ENCODE measurements at places on chromosomes 11 and 22.

DNA sequence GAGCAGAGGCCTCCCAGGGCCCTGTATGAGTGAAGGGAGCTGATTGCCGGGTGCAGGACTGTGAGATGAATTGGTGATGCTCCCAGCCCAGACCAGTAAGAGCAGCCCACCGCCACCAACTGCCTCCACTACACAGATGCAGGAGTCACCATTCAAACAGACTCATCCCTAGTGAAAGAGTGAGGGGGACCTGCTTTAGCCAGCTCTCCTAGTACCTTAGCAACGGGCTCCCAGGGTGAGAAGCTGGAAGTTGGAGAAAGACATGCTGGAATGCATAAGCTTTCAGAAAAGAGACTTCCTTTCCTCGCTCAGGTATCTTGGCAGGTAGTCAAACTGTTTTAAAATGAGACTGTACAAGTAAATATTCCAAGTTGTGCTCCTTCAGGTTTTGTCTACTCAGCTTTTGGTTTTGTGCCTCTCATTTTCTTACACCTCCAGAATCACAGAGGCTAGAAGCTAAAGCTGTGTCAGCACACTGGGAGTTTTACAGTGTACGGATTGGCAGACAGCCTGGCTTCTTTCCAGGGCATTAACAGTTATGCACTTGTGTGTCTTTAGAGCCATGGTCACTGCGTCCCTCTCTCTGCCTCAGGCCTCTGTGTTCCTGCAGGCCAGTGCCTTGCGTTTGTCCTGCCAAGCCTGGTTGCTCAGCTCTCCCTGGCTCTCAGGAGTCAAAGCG, 146.2 kb downstream of the ATXN10 start:
- DNase-seq = no peak

- no peak for DNase-seq
Observed at GRCh38 chr22:44529827-44530523, 31.9 kb upstream of the RTL6 start.

DNA sequence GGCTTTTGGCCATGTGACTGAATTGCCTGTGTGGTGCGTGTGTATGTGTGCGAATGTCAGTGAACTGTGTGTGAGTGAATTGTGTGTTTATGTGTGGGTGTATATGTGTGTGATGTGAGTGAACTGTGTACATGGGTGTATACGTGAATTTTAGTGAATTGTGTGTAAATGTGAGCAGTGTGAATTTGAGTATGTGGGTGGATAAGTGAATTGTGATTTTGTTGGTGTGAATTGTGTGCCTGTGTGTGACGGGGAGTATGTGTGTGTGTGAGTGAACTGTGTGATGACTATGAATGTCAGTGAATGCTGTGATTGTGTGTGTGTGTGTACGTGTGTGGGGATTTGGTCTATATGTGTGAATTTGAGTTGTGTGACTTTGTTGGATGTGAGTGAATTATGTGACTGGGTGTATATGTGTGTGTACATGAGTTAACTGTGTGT, 3.5 kb downstream of the DDTL start:
- DNase-seq = no peak

GRCh38 chr22:20312396-20313191, 7.3 kb downstream of the DGCR6L start:
- DNase-seq = no peak

- no peak for DNase-seq
Observed at GRCh38 chr11:68546555-68546954, 86.0 kb downstream of the PPP6R3 start.

- peak; percentile 19 for DNase-seq
Observed at GRCh38 chr11:74989260-74989638, 516 bp downstream of the NEU3 start.

- DNase-seq = no peak
Observed at GRCh38 chr11:66981976-66982578, 7.0 kb downstream of the C11orf86 start.

DNA sequence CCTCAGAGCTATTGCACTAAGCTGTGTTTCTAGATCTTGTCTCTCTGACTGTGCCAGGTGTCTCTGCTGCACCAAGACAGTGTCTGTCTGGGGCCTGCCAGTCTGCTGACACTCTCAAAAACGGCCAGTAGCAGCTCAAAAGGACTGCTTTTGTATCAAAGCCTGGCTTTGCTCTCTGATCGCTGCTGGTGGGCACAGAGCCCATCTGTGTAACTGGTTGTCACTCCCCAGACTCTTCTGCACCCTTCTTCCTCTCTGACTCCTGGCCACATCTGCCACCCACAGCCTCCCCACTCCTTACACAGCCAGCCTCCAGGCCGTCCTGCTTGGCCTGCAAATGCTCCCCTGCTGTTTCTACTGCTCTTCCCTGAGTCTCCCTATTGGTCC, 26.5 kb downstream of the MED15 start:
- no peak for DNase-seq

DNA sequence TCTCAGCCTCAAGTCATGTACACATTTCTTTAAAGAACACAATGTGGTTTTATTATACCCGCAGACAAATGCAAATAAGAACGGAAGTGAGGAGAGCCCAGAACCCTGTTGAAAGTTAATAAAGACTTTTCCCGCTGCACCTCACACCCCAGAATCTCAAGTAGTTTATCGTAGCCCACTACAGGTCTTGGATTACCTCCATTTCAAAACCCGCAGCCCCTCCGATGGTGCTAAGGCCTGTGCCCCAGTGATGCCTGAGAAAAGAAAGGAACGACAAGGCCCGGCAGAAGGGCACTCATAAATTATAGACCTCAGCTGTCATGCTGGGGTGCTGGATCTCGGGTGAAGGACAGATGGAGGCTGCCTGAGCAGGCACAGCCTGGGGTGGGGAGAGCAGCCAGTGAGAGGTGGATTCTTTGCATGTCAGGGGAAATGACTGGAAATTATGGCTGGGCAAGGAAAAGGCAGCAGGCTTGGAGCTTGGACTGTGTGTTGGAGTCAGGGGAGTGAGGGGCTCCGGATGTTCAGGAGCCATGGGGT, 354.1 kb downstream of the NTM start:
- no peak for DNase-seq
